ELR (cell line): ENCODE measurements at places on chromosomes 3 and 15.

DNA sequence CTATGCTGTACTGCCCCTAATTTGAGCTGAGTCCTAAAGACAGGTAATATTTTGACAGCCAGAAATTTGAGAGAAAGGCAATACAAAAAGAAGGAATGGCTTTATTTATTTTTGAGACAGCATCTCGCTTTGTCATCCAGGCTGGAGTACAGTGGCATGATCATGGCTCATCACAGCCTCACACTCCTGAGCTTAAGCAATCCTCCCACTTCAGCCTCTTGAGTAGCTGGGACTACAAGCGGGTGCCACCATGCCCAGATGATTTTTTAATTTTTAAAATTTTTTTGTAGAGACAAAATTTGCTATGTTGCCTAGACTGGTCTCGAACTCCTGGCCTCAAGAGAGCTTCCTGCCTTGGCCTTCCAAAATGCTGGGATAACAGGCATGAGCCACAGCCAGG is 77.4 kb upstream of the SLC4A7 start:
- DNase-seq = no peak

DNA sequence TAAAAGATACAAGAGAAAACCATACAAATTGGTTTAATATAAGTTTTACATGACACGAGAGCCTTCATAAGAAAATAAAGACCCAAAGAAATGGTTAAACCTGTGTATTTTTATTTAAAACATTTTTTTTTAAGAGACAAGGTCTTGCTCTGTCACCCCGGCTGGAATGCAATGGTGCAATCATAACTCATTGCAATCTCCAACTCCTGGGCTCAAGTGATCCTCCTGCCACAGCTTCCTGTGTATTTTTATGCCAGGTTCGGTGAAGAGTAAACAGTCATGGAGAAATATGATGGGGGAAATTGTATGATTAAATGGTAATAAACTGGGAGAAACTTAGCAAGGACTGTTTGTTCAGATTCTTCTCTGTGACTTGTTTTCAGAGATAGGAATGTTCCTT is 441.0 kb downstream of the TUSC7 start:
- no peak for DNase-seq

DNA sequence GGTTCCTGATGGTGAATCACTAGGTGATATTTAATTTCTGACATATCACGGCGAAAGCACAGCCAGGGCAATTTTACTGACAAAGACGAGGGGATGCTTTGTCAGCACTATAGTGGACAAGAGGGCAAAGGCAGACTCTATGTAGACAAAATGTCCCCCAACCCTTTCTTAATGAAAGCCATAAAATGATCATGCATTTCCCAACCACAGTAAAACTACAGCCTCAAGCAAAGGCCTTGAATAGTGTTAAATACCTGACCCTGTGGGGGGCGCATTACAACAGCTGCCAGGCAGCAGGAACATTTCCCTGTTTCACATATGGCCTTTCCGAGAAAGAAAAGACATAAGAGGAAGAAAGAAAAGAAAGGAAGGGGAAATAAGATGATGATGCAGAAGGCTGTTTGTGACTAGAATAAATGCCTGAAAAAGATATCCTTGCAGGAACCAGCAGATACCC is 49.5 kb downstream of the GLDN start:
- no peak for DNase-seq

DNA sequence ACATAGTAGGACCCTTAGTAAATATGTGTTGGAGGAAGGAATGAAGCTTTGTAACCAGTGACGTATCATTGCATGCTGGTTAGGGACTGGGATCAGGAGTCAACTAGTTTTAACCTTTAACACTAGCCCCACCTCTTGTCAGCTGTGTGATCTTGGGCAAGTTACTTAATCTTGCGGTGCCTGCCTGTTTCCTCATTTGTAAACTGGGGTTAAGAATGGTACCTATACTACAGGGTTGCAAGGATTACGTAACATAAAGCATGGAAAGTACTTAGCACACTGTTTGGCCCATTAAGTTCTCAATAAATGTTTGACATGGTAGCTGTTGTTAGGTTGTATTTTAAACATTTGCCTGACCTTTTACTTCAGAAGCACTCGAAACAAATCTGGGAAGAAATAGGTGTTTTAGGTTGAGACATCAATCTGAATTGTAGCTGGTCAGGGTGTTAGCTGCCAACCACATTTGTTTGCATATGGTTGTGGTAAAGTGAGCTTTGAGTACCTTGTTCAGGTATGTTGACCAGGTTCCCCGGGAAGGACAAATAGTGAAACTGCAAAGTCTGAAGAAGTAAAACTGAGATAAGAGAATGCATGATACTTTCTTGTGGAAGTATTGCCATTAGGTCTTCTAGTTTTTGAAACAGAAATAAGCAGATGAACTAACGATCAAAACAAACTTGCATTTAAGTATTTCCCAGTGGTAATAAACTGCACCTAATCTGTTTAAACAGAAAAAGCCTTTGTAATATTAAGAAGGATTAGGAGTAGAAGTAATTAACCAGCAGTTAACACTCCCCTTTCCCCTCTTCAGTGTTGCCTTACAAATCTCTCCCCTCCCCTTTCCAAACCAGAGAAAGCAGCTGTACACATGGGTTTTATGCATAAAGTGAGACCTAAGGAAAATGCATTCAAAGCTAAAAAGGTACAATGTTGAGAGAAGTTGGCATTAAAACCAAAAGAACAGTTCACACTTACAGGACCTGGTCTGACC is 25.8 kb upstream of the SCAANT1 start:
- no peak for DNase-seq

DNA sequence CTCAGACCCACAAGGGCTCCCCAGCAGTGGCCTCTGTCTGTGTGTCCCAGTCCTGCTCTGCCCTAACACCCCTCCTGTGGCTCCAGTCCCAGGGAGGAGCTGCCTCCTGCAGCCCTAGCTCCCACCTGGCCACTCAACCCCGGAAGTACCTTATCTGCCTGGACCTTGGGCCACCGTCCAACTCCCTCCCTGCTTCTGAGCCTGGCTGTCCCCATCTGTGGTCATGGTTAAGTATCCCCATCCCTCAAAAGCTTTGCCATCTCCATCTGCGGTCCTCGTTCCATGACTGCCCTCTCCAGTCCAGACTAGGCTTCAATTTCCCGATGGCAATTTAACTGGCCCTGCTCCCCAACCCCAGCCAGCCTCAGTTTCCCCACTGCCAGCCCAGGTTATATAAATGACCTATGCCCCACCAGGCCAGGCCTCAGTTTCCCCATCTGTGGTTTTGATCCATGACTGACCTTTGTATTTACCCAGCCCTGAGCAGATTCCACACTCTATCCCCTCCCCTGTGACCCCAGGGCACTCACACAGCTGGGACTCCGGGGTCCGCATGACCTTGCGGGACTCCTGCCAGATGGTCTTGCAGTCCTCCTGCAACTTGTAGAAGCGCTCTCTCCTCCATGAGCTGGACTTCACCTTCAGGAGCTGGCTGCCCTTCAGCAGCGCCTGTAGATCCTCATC is 9.6 kb downstream of the PLCD1 start:
- DNase-seq = no peak
